ENCODE measurements at places on chromosomes 5 and 9.

DNA sequence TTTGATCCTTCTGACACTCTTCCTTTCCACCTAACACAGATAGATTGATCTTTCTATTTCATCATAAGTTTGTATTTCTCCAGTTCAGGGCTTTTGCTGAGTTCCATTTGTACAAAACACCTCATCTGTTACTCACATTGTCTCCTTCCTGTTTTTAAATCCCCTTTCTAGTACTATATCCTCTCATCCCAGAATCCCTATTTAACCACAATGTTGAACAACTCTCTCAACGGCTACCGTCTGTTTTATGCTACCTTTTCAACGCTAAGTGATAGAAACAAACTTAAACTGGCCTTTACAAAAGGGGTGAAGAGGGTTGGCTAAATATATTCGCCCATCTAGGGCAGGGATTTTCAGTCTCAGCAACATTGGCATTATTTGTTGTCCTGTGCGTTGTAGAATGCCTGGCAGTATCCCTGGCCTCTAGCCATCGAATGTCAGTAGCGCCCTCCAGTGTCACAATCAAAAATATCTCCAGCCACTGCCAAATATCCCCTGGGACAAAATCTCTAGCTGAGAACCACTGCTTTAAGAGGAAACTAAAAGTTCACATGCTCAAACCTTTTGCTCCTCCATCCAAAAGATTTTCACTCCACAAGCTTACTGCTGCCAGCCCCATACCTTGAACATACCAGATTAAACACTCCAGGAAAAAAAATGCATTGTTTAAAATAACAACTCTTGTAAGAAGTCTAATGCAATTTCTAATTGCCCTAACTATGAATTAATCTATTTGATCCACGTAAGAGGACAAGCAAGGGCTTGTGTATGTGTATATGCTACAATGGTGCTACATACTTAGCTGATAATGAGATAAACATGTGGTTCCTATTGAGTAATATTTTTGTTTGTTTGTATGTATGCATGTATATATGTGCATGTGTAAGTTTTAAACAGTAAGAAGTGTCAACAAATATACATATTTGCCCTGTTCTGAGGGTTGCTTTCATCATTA is 344.0 kb downstream of the PTPRD start:
- peak; percentile 35 for DNase-seq

- no peak for DNase-seq
Measured at GRCh38 chr5:158117467-158118160, 258.7 kb upstream of the CLINT1 start.

DNA sequence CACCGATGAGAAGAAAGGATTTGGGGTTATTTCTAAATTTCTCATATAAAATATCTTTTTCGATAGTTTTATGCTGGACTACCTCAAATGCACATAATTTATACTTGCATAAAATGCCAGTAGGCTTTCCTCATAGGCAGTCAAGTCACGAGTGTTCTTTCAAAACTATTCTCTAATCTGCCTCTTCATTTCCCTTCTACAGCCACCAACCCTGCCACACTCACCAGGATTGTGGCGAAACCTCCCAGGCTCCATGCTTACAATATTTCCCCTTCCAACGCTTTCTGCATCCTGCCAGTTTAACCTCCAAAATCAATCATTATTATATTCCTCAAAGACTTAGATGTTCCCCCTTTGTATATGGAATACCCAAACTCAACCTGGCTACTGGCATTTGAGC is 65.4 kb downstream of the FRMD3 start:
- no peak for DNase-seq

GRCh38 chr5:33166522-33166921 is 274.2 kb upstream of the TARS1 start:
- no peak for DNase-seq

DNA sequence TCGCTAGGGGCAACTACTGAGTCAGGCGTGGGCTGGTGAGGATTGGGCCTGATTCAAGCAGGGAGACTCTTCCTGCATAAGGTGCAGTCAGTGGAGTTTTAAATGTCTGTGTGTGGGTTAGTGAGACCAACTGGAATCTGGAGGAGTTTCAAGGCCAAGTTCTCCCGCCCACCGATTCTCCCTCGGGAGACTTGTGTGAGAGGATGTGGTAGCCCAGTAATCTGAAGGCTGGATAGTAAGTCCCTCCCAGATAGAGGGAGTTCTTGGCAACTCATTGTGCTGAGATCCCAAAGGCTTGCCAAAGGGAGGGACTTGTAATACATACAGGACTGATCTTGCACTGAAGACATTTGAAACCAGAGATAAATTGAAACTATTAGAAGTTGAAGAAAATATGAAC is 51.8 kb downstream of the WDR36 start:
- no peak for DNase-seq

GRCh38 chr9:109256336-109256735 is 64.5 kb downstream of the EPB41L4B start:
- DNase-seq: no peak

GRCh38 chr5:80181618-80182211 is 74.1 kb downstream of the SERINC5 start:
- no peak for DNase-seq

GRCh38 chr9:112809906-112810305 is 59.3 kb downstream of the SNX30 start:
- DNase-seq: no peak

- DNase-seq: no peak
Measured at GRCh38 chr5:36227046-36227445, 14.7 kb downstream of the NADK2 start.

DNA sequence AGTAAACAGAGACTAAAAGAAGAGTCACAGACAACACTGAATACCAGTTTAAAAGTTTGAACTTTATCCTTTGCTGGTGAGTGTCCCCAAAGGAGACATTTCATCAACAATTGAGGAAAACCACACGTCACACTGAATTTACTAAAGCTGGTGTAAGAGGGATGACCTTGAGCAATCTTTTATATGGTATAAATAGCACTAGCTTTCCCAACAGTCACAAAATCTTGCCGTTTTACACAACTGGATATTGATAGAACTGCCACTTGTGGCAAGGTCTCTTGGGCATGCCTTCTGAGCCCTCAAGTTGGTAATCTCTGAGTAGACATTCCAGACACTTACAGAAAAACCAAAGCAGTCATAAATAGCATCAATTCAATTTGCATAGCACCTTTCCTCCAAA is 311.5 kb upstream of the TARS1 start:
- no peak for DNase-seq

- no peak for DNase-seq
Measured at GRCh38 chr5:80411589-80412219, 3.8 kb downstream of the ZFYVE16 start.

- DNase-seq: no peak
Measured at GRCh38 chr9:121593066-121593465, 58.4 kb upstream of the DAB2IP start.

GRCh38 chr5:179612577-179613459 is 10.7 kb downstream of the HNRNPH1 start:
- no peak for DNase-seq

- DNase-seq: no peak
Measured at GRCh38 chr5:179380211-179381035, 35.2 kb upstream of the ADAMTS2 start.

GRCh38 chr5:172820046-172820767 is 13.8 kb upstream of the ERGIC1 start:
- DNase-seq: no peak

DNA sequence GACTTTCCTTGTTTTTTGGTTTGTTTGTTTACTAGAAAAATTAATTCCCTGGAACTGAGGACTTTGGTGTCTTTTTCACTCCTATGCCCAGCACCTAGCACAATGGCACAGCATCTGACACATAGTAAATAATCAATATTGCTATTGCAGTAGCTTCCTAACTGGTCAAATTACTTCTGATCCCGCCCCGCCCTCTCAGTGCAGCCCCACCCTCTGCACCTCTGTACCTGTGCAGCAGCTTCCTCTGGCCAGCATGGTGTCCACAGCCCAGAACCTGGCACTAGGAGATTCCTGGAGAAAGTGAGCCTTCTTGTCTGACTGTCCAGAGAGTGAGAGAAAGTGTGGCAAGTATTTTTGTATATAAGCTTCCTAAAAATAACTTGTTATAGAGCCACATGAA is 343.2 kb downstream of the ZNF608 start:
- DNase-seq: no peak

DNA sequence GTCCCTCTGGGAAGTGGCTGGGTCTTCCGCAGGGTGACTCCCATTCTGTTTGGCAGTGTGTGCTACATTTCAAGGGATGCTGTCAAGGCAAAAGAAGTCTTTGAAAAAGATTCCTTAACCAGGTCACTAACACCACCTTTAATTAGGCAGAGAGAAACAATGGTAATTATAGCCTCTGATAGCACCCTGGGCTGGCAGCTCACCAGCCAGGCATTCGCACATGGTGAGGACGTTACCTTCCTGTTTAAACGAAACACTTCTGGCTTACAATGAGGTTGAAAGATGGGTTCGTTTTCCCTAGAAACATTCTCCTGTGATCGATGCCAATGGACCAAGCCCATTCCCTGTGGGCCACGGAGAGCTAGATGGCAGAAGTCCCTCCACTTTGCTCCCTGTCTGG is 230.1 kb upstream of the PANK3 start:
- DNase-seq: no peak

- DNase-seq: peak; percentile 15
Measured at GRCh38 chr9:70257991-70258691, 637 bp upstream of the SMC5 start.

DNA sequence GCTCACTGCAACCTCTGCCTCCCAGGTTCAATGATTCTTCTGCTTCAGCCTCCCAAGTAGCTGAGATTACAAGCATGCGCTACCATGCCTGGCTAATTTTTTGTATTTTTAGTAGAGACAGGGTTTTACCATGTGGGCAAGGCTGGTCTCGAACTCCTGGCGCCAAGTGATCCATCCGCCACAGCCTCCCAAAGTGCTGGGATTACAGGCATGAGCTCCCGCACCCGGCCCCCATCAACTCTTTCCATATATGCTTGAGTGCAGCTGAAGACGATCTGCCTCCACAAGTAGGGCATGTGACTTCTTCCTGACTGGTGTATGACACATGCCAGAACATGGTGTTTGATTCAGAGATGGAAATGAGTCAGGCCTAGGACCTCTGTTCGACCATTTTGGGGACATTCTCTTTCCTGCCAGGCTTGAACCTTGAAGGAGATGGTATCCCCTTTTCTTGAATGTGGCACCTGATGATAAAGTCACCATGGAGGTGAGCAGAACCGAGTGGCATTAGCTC is 7.5 kb upstream of the CNOT6 start:
- no peak for DNase-seq

DNA sequence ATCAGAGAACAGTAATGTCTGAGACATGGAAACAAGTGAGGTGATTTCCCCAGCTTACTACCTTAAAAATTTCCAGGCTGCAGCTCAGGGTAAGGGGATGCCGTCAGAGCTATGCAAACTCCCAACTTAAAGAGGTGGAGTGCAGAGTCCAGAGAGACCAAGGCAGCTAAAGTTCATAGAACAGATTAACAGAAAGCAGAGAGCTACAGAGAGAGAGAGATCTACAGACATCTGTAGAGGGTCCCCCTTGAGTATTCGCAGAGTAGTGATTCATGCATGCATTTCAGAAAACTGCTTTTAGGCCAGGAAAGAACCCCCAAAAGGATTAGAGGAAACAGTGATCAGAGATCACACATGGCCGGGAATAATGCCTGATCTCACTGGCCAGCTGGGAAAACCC is 306.2 kb upstream of the PUM3 start:
- no peak for DNase-seq
